ENCODE measurements at places on chromosomes 3 and 15.

DNA sequence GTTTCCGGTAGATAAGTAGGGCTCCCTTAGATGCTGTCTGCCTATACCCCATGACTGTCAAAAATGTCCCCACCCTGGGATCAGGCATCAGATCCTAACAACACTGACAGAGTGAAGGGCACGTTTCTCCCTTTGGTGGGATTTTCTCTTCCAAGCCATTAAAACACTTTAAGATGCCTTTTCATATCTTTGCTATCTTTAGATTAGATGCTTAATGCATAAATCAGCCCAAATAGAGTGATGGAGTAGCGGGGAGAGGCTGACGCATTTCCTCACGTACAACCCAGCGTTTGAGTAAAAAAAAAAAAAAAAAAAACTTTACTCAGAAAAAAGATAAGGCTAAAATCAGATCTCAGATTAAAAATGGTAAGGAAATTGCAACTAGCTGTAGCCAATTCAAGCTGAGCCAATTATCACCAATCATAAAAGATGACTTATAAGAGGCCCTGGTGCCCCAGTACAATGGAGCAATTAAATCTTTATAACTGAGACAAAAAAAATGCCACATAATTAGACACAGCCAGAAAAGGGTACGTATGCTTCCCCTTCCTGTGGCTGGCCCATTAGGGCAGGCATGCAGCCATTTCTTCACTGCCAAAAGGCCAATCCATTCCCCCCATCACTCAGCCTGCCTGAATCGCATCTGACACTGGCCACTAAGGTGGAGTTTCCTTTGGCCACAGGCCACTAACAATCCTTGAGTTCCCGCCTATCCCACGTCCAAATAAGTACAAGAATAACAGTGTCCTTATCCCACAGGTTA is 45.0 kb downstream of the RFTN1 start:
- DNase-seq: no peak

DNA sequence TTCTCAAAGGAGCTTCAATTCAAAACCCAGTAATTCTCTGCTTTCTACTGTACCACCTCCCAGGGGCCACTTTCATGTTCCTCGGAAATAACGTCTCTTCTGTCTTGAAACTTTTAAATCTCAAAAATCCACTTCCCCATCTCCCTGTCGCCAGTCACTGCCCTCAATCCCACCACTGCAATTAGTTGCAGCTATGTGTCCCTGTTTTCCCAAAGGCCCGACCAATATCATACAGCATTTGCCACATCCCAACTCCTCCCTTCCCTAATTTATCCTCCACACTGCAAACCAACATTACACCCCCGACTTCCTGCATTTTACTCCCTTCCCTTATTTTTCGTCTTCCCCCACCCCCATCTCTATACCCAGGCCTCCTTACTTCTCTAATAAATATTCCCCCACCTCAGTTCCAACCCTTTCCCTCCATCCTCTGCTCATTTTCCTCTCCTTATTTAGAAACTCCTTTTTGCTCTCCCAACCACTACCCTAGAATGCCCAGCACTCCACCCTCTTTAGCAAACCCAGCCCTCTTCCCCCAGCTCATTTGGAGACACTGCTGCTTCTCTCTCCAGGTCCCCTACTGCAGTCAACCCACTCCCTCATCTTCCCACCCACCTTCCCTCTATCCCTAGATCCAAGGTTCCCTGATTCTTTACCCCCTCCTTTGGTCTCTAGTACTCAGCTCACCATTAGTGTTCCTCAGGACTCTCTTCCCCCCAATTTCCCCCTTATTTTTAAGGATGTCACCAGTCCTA is 1.1 kb downstream of the NPTN start:
- DNase-seq: no peak

- DNase-seq: no peak
Observed at GRCh38 chr3:156037356-156037755, 83.0 kb upstream of the KCNAB1 start.

GRCh38 chr3:55571913-55572312 is 84.8 kb upstream of the WNT5A start:
- DNase-seq: no peak

GRCh38 chr15:68346979-68347378 is 69.4 kb downstream of the FEM1B start:
- no peak for DNase-seq

DNA sequence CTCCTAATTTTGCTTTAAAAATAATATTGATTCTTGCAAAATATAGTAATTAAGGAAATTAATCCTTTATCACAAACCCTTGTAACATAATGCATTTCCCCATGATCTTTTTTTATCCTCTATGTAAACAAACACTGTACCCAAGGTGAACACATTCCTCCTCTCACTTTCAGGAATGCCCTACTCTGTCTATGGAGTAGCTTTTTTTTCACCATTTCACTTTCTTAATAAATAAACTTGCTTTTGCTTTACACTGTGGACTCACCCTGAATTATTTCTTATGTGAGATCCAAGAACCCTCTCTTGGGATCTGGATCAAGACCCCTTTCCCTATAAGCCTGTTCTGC is 90.5 kb upstream of the LRRN1 start:
- DNase-seq: no peak

- no peak for DNase-seq
Observed at GRCh38 chr3:20232906-20233780, 47.1 kb upstream of the SGO1 start.

DNA sequence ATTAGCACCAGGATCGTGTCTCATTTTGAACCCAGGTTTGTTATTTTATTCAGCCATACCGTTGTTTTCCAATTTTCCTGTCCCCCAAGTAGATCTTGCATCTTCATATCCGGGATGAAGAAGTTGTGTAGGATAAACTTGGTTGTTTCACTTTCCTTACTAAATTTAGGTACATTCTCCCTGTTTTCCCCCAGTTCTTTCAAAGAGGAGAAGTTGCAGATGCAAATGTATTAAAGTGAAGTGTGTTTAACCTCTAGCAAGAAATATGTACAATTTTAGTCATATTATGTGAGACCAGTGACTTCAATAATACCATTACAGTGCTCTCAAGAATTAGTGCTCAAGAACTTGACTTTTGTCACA is 1.3 kb downstream of the ATXN7 start:
- DNase-seq: no peak

GRCh38 chr3:31699309-31699953 is 166.7 kb downstream of the STT3B start:
- no peak for DNase-seq

- no peak for DNase-seq
Observed at GRCh38 chr3:193522473-193522872, 32.2 kb downstream of the ATP13A4 start.

- DNase-seq: no peak
Observed at GRCh38 chr15:56913670-56914069, 4.8 kb upstream of the TCF12 start.

- no peak for DNase-seq
Observed at GRCh38 chr3:64110071-64110470, 86.8 kb upstream of the PSMD6 start.

DNA sequence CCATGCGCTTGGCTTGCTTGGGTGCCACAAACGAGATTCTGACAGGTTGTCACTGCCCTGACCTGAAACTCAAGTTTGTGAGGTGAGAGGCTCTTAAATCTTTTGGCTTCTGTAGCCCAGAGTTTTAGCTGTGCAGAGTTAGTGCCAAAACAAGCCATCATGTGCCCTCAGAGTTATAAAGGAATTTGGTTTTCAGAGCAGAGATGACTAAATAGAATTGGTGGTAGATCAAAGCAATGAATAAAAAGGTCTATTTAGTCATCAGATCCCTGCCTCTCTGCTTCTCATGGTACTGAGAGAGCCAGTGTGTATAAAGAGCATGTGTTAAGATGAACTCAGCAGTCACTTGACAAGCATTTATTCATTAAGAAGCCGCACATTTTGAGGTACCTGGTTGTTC is 207.5 kb upstream of the DPH6 start:
- no peak for DNase-seq

- no peak for DNase-seq
Observed at GRCh38 chr3:98513091-98513511, 9.6 kb downstream of the CLDND1 start.

Measured in stimulated activated CD4-positive, alpha-beta T cell treated with anti-CD3 and anti-CD28 coated beads, Interleukin-15, amount 100 ng/mL, for 48 hours (primary cell).